ENCODE measurements at places on chromosomes 3 and 15.

- DNase-seq, result no peak
Observed at GRCh38 chr3:129409541-129409940, 18.9 kb downstream of the EFCAB12 start.

DNA sequence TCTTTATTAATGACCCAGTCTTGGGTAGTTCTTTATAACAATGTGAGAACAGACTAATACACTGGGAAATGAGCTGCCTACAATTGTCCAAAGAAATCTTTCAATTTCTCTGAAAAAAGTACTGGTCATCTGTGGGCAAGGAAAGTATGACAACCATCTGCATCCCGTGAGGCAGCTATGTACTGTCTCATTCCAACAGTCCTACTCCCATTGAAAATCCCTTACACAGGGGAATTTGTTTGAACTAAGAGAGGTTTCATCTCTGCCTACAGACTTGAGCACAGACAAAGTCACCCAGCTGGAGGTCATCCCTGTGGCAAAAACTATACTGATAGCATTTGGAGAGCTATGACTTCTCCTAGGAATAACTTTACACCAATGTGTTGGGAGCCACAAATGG is 27.1 kb downstream of the SHC4 start:
- no peak for DNase-seq

DNA sequence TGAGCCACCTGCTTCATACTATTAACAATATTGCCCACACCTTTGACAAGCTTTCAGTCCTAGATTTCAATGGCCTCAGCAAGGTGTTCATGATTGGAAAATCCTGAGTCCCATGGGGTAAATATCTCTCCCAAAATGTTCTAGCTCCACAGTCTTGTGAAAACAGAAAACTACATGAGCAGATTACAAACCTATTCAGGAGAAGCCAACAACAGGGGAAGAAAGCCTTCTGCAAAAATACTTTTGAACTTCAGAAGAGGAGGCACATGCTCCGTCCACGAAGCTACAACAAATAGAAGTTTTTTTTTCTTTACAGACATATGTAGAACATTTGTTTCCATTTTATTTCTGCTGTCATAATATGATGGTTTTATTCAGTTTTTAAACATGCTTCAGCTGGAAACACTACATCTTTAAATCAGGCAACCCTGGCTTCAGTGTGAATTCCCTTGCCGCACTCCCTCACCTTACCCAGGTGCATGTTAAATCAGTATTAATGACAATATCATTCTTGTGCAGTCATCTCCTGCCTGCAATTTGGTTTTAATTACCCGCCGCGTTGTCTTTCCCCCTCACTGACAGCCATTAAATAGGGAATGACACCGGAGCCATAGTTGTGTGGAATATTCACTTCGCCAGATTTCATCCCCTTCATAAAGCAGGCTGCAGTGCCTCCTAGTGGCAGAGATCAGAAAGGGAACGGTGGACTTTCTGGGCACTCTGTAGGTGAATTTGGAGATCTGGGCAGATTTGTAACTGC is 725.5 kb upstream of the ARRDC4 start:
- peak; percentile 5 for DNase-seq

GRCh38 chr15:77851086-77851485 is 218.4 kb upstream of the LINGO1 start:
- no peak for DNase-seq

DNA sequence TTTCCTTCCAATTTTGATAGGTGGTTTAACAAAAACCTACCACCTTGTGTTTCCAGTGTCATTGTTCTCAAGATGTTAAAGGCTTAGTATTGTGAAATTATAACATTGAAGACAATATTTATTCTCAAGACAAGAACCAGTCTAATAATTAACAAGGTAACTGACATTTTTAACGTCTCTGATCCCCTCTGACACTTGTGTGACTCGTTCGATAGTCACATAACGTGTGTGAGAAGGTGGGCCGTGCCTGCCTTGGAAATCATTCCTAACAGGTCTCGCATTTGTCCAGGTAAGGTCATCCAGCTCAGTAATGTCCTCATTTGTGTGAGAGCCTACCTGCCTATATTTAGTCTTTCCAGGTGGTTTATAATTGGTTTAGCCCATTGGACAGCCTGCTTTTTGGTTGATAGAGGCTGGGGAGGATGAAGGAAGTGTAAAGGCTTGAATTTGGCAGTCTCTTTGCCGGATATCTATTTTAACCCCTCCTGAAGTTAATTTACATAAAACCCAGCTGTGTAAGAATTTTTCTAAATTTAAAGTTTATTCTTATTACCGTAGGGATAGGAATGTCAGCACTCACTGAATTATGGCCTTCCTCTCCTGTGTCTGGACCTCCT is 94.4 kb downstream of the AKAP13 start:
- DNase-seq, result no peak

DNA sequence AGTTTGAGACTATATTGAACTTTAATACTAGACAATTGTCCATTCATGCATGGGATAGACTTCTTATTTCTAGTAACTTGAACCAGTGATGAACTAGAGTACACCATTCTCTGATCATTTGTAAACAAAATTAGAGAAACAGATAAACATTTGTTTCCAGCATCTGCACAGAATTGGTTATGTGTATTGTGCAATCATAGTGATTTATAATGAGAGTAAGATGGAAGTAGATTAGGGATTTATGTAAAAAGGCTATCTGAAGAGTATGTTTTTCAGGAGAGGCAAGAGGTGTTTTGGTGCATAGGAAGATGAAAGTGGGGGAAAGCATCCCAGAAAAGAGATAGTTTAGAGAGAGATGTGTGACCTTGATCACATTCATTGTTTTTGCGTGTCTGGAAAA is 695.0 kb downstream of the SQOR start:
- no peak for DNase-seq

DNA sequence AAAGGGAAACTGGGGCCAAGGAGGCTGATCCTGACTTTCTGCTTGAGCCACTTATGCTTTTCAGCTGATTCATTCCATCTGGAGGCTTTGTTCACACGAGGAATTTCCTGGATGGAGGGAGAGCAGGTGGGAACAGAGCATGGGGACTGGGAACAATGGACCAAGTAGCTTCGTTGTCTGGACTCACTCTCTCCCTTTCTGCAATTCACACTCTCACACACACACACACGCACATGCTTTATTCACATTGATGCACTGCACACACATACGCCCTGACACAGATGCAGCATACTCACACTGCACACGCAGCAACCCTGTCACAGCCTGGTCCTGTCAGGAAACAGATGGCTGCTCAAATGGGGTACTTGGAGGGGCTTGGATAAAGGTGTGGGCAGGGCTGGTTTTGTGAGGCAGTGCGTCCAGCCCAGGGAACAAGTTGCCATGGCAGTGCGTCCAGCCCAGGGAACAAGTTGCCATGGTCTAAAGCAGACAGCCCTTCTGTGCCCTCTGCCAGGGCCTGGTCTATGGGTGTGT is 19.8 kb upstream of the CHCHD6 start:
- DNase-seq, result no peak

DNA sequence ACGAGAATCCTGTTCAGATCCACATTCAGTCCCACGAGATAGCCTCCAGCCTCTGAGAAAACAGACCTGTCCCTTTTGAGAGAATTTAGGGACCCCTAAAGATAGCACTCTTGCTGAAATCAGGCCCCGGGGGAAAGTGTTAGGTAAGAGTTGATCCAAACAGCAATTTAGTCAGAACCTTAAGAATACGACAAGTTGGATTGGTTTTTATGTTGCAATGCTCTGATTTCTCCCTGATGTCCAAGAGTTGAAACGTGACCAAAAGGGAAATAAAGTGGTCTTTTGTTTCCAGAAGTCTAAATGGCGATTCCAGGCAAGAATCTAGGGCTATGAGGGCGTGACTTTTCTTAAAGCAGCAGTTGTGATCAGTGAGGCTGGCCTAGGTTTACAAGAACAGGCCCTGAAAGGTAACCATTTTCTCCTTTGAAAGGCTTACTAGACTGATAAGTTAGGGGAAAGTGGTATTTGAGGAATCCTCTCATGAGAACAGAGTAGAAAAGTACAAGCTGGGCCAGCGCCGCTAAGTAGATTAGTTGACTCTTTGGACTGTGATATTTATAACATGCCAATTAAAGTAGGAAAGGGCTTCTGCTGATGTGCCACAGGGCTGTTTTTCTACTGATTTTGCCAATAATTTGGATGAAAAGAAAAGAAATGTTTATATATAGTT is 4.9 kb downstream of the MAN2A2 start:
- DNase-seq, result no peak

DNA sequence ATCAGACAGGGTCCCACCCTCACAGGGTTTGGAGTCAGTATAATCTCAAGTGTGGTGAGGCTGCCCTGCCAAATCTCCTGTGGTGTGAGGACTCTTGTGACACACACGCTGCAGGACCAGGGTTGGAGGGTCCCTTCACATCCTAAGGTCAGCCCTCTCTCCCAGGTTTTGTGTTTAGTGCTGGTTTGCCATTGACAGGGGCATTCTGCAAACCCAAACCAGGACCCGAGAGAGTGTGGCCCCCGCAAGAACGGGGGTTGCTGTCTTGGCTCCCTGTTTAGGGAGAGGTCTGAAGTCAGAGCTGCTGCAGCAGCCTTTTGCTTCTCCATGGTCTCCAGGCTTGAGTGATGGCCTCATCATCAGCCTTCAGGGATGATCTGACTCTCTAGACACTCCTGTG is 14.7 kb downstream of the FAM107A start:
- no peak for DNase-seq

- DNase-seq, result no peak
Observed at GRCh38 chr3:181568248-181568647, 143.5 kb upstream of the SOX2 start.

GRCh38 chr15:77858792-77859490 is 218.6 kb downstream of the TBC1D2B start:
- DNase-seq, result no peak

DNA sequence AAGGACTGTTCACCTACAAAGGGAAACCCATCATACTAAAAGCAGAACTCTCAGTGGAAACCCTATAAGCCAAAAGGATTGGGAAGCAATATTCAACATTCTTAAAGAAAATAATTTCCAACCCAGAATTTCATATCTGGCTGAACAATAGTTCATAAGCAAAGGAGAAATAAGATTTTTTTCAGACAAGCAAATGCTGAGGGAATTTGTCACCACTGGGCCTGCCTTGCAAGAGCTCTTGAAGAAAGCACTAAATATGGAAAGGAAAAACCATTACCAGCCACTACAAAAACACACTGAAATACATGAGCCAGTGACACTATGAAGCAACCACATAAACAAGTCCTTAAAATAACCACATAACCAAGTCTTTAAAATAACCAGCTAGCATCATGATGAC is 28.9 kb upstream of the DCBLD2 start:
- DNase-seq, result no peak

DNA sequence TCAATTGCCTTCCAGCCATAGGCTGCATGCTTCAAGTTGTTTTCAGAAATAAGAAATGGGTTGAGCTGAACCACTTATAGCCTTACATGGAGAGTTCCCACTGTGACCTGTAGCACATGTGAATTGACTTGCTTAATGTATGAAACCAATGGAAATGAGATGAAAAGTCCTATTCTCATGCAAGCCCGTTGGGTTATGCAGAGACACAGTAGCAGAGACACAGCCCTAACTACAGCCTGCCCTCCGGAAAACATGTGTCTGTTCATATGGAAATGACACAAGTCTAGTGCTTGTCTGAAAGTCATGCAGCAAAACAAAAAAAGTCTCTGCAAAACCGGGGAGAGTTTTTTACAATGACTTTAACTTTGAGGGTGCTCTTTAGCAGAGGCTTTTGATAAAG is 14.5 kb downstream of the HIGD2B start:
- DNase-seq, result no peak

GRCh38 chr3:118304557-118304956 is 730.1 kb downstream of the IGSF11 start:
- DNase-seq, result no peak

DNA sequence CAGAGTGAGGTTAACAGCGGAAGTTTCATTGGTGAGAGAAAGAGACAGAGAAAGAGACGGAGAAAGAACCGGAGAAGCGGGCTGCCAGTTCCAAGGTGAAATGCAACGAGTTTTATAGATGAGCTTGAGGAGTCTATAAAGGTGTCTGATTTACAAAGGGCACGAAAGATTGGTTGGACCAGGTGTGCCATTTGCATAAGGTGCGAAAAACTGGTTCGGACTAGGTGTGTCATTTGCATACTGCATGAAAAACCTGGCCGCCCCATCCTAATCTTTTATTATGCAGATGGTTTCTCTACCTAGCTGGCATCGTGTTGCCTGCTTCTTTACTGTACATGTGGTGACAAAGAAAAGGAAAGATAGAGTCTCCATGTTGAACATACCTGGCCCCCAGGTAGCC is 253.8 kb upstream of the IGF1R start:
- DNase-seq, result no peak

- DNase-seq, result no peak
Observed at GRCh38 chr15:31374986-31375385, 48.4 kb downstream of the KLF13 start.

GRCh38 chr3:8464668-8465067 is 37.0 kb upstream of the LMCD1 start:
- DNase-seq, result no peak

DNA sequence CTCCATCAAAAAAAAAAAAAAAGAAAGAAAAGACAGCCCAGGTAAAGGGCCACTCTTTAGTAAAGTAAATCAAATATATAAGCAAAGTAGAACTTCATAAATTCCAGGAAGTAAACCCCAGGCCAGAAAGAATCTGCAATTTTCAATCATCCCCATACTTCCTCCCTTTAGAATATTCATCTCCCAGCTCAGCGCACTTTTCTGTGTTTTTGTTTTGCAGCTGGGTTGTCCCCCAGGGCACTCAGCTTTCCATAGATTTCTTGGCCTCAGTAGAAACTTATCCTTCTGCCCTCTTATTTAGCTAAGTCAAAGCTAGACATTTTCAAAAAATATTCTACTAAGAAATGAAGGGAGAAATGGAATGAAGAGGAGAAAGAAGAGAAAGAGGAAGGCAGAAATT is 24.0 kb upstream of the SPRED1 start:
- DNase-seq, result no peak

DNA sequence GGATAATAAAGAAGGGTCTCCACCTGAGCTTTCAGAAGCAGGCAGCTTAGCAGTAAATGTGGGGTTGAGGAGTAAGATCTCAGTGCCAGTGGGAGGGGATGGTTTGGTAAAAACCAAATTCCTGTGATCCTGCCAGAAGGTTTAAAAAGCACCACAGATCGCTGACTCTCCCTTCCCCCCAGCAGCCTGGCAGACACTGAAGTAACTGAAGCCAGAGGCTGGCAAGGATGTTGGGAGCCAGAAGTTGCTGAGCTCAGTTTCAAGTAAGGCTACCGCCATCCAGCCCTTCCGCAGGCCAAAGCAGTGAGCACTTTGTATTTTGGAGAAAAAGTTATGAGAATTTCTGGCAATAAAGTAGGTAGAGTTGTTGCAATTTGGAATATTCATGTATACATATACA is 246.4 kb downstream of the ZNF621 start:
- DNase-seq, result no peak

GRCh38 chr3:80870476-80871041 is 890.9 kb downstream of the GBE1 start:
- no peak for DNase-seq

DNA sequence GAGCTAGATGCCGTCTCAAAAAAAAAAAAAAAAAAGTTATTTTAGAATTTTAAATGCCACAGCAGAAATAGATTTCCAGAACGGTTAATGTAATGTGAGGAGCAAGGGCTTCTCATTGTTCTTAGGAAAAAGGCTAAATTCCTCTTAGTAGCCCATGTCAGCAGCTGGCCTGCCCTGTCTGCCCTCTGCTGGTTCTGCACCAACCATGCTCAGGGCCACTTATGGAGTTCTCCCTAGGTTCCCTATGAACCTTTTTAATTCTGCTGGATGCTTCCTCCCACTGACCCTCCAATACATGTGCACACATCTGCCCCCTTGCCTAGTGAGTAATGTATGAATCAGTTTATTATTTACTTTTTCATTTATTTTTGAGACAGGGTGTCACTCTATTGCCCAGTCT is 32.2 kb upstream of the DPPA4 start:
- no peak for DNase-seq
